ENCODE measurements at places on chromosomes 16 and 17.

GRCh38 chr16:10751291-10751697 lies 7.7 kb downstream of the NUBP1 start:
- no peak for DNase-seq

GRCh38 chr17:41656249-41657023 lies 32.1 kb upstream of the KRT17 start:
- no peak for DNase-seq

DNA sequence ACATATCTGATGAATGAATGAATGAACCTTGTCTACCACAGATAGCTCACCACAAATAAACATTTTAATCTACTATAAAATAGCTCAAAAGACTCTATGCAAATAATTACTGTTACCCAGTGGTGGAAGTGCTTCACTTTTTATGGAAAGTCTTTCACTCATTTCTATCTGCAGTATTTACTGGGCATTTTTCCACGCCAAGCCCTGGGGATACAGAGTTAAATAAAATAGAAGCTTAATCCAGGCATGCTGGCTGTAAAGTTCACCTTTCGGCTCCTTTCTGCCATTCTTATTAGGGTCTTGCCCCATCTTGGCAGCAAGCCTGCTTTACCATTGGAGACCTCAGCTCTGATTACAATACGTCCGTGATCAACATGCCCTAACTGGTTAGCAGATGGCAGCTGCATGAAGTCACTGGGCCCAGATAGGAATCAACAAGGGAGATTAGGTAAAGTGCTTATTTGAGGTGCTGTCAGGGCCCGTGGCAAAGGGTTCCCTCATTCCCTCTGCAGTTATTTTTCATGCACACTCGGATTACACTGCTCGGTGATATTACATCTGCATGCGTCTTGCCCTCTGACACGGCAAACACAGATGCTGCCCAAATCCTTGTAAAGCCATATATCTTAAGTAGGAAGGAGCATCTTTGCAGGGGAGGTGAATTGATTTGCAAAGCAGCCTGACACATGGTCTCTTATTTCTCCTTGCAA lies 648.9 kb downstream of the WWOX start:
- DNase-seq = no peak

GRCh38 chr17:75720656-75721462 lies at the start of gene ITGB4:
Gene ITGB4, plus strand, starts transcription at chr17:75721459. Its CDS starts 3,245 bp downstream, at chr17:75724704.
- peak; percentile 64 for DNase-seq

GRCh38 chr16:70749681-70750601 lies 51.0 kb downstream of the VAC14 start:
- no peak for DNase-seq

DNA sequence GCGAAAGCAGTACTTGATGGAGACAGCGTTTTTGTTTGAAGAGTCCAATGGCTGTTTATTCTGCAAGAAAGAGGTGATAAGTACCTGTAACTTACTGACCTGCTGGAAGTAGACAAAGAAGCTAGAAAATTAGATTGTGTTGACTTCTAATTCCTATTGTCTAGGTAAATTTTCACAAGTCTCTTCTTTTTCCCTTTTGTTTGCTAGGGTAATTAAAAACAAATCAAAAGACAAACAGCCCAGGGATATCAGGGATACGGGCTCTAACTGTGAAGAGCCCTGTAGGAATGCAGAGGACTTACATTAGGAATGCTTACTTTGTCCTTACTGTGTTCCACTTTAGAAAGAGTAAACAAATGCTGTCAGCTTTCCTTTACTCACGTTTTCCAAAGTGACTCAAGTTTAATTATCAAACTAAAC lies 7.0 kb downstream of the PSME3IP1 start:
- no peak for DNase-seq

- DNase-seq = no peak
Observed at GRCh38 chr17:43536236-43536992, 9.7 kb downstream of the ETV4 start.

GRCh38 chr16:52652033-52652432 lies 105.1 kb upstream of the TOX3 start:
- no peak for DNase-seq

DNA sequence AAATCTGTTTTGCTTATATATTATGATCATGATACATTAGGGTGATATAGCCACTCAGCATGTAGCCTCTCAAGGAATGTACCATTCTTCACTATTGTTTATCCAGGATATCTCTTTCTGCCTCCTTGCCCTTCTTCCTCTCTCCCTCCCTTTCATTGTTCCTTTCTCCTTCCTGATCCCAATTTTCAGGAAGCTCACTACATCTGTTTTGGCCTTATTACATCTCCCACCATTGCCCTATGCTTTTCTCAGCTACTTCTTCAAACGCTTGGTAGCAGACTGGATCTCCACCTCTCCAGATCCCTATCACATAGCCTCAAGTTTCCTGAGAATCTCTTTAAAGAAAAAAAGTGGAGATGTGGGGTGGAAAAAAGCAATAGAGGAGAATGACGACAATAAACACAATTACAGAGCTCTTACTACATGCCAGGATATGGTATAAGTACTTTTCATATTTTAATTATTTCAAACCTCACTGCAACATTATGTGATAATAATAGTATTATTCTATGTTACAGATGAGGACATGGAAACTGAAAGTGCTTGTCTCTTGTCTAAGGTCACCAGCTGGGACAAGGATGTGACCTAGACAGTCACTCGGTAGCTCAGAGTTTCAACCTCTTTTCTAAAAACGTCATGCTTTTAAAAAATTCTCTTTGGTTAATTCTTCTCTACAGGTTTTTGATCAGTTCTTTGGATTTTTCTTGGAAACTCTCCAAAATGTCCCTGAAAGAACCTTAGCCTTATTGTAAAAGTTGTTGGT lies 959.1 kb downstream of the CDH11 start:
- DNase-seq = no peak

- no peak for DNase-seq
Observed at GRCh38 chr16:55088098-55088497, 157.4 kb downstream of the IRX5 start.

- no peak for DNase-seq
Observed at GRCh38 chr16:60279061-60279665, 1545.0 kb upstream of the GOT2 start.

DNA sequence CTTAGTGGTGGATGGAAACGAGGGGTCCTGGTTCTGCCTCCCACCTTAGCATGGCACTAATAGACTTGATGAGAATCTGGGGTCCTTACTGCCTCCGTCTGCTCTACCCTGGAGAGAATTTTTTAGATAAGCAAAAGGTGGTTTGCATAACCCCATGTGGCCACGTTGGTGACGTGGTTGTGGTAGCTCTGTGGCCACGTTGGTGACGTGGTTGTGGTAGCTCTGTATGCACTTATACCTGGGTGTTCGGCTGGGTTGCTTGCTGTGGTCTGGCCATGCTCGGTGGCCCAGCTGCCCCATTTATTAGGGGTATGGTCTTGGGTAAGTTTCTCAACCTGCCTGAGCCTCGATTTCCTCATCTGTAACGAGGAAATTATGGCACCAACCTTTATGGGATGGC lies 13.0 kb downstream of the SPIRE2 start:
- DNase-seq = peak; percentile 41

- DNase-seq = no peak
Observed at GRCh38 chr17:43881758-43882505, 25.4 kb downstream of the MPP2 start.

DNA sequence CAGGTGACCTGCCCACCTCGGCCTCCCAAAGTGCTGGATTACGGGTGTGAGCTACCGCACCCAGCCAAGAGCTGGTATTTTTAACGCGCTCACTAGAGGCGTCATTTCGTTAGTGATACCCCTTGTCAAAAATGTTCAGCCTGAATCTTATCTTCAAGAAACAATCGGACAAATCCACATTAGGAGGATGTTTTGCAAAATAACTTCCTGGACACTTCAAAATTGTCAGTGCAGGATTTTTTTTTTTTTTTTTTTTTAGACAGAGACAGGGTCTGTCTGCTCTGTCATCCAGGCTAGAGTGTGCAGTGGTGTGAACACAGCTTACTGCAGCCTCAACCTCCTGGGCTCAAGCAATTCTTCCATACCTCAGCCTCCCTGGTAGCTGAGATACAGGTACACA lies 63.0 kb downstream of the RMI2 start:
- no peak for DNase-seq

DNA sequence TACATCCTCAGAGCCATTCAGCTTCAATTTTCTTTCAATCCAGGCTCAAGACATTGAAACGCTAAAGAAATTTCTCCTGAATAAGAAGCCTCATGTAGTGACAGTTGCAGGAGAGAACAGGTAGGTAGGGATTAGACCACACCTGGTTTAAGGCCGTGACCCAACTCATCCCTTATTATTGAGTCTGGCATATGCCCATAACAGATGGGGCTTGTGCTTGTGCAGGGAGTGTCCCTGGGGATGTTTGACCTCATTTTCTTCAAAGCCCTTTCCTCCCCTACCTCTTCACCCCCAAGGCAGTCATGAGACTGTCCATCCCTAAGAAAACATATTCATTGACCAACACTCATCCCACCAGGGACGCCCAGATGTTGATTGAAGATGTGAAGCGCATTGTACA lies 24.3 kb downstream of the SUPT6H start:
- no peak for DNase-seq

- no peak for DNase-seq
Observed at GRCh38 chr16:20026361-20027072, 47.2 kb downstream of the GPR139 start.

DNA sequence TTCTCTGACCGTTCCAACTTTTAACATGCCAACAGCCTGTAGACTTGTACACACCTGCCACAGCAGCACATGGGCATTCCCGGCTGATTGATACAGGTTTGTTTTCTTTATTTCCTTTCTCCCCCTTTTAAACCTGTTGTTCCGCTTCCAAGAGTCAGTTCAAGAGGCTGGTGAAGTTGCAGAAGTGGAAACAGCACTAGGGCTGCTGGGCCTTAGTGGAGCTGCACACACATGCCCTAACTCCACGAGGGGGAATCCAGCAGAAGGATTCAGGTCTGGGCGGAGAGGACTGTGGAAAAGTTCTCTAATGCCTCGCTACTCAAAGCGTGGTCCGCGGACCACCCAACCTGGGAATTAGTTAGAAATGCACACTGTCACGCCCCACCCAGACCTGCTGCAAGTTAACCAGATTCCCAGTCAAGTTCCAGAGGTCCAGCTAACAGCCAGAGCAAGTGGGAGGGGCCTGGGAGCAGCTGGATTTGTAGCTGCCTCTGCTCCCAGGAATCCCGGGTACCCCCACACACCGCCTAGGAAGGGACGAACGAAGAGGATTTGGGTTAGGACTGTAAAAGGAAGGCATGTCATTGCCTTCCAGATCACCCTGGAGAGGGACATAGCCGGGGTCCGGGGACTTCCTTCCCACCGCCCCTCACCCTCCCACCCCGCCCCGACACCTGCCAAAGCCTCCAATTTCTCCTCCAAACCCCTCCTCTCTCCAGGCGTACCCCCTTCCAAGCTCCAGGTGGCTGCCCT lies 542 bp downstream of the SLC39A11 start:
- DNase-seq = no peak

DNA sequence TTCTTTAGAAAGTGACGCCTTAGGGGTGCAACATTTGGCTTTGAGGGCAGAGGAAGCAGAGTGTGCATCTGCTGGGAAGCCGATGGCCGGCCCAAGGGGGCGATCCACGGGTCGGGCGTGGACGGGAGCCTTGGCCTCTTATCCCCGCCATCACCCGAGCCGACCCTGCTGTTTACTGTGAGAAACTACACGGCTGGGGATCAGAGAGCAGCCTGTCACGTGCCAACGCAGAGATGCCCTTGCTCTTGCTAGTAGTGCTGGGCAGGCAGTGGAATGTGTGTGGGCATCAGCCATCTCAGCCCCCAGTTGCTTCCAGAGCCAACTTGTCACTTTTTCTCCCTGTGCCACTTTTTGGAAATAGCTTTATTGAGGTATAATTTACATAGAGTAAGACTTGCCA lies 26.7 kb upstream of the ITGB4 start:
- no peak for DNase-seq

DNA sequence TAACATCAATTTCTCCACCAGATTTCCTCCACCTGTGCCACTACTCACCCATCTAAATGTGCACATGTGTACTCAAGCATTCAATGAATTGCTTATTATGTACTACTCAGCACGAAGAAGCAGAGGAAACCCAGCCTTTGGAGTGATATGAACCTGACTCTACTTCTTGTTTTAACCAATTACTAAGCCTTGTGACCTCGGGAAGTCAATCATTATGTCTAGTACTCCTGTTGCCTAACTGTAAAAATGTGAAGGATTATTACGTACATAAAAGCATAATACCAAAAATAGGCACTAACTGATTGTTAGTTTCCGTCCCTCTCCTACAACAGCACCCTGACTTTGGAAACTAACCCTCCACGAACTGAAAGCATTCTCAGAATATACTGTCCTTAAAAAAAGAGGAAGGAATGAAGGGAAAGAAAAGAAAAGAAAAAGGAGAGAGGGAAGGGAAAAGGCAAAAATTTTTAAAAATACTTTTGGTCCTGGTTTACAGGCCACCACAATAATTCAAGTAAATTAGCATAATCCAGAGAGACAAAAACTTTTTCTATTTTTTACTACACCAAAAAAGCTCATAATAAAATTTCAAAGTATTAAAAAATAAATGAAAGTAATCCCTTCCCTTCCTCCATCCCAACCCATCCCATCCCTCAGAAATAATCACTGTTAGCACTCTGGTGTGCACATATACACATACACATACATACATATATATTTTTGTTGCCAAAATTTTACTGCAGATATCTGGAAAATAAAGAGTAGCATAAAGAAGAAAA lies 53.6 kb downstream of the KANSL1 start:
- DNase-seq = no peak

GRCh38 chr17:80861892-80862291 lies 129.7 kb upstream of the CHMP6 start:
- peak; percentile 60 for DNase-seq

GRCh38 chr17:31697838-31698237 lies 161.2 kb downstream of the COPRS start:
- no peak for DNase-seq

GRCh38 chr16:73071131-73071940 lies 23.4 kb upstream of the ZFHX3 start:
- DNase-seq = no peak

DNA sequence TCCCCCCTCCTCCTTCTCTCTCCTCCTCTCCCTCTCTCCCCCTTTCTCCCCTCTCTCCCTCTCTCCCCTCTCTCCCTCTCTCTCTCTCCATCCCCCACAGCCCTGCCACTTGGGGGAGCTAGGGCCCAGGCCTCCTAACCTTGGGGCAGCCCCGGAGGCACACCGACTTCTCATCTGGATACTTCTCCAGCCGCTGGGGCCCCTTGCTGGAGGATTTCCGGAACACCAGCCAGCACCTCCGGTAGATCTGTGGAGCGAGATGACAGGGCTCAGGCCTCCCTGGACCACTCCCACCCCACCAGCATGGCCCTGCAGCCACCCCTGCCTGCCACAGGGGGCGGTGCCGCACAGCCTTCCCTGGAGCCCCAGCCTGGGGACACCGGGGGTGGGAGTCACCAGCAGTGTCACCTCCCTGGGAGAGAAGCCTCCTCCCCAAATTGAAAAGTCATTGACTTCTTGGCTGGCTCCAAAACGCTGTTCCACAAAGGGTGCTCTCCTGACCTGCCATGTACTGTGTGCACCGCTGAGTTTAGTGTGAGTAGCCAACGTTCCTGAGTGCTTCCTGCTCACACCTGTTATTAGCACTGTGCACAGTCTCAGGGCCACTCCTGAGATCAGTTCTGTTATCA lies 10.5 kb downstream of the DOK4 start:
- DNase-seq = peak; percentile 72
